ENCODE measurements at places on chromosomes 12 and 14. TPM values are rescaled to one million over a fixed set of nuclear protein-coding genes. Genes with fewer than 3 reads are reported as not detected.

The IL23A gene
- total RNA-seq = not detected

DNA sequence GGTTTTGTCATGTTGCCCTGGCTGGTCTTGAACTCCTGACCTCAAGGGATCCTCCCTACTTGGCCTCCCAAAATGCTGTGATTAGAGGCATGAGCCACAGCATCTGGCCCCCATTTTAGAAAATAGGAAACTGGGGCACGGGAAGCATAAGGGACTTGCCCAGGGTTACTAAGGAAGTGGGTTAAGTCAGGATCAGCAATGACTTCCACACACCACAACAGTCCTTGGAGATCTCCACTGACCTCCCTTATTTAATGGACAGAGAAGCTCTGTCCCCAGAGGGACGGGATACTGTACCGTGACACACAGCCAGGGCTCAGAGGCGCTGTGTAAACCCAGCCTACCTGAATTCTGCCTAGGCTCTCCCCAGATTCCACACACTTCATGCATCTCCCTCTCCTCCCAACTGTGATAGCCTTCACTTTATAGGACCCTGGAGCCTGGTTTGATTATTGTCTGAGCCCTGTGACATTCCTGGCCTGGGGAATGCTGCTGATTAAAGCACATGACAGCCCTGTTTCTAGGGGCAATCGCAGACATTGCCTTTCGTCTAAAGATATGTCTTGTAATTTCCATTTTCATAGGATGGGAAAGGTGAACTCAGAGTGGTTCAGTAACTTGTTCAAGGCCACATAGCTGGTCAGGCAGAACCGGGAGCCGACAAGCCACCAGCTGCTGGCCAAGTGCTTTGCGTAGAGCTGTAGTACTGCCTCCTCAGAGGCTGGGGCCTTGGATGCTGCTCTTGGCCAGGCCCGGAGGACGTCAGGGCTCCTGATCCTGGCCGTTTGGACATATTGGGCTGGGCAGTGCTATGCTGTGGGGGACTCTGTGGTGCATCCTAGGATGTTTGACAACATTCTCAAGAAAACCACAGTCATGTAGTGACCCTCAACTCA lies 20.8 kb downstream of the SERPINA1 start:
- DNase-seq = no peak
- no peaks in the 10 kb centered on the region for H3K36me3 ChIP-seq
- H3K4me3 ChIP-seq = no peak overlapping the region
- H3K4me1 ChIP-seq = no peaks in the 10 kb centered on the region
- H3K27me3 ChIP-seq = peaks cover 9% of the 10 kb centered on the region
- no peak overlapping the region for H3K27ac ChIP-seq

GRCh38 chr14:81276073-81277069 lies 55.6 kb upstream of the GTF2A1 start:
- H3K36me3 ChIP-seq = no peaks in the 10 kb centered on the region
- no peaks in the 10 kb centered on the region for H3K4me1 ChIP-seq
- no peak for DNase-seq
- no peaks in the 10 kb centered on the region for H3K27me3 ChIP-seq

DNA sequence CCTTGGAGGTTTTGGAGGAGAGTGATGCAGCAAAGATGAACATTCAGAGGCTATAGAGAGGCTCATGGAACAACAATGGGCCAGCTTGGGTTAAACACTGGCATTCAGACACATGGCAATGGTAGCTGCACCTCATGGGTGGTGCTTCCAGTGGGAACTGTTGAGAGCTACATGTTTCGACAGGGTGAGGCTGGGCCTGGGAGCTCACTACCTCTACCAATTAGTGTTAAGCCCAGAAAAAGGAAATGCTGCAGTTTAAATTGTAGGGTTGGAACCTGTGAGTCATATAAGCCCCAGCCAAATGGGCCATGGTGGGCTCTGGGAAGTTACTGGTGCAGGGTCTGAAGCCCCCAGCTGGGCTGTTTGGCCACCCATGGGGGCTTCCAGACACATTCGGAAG lies 279.7 kb downstream of the ZFP36L1 start:
- no peaks in the 10 kb centered on the region for H3K27me3 ChIP-seq
- no peak overlapping the region for H3K4me3 ChIP-seq
- DNase-seq = no peak
- H3K36me3 ChIP-seq = no peaks in the 10 kb centered on the region

The PLA2G1B gene
- total RNA-seq = not detected

- H3K4me3 ChIP-seq = no peak overlapping the region
- peaks cover 80% of the 10 kb centered on the region for H3K4me1 ChIP-seq
- no peaks in the 10 kb centered on the region for H3K27me3 ChIP-seq
- no peak for DNase-seq
- no peaks in the 10 kb centered on the region for H3K36me3 ChIP-seq
Observed at GRCh38 chr12:104498211-104498801, 41.6 kb downstream of the CHST11 start.

DNA sequence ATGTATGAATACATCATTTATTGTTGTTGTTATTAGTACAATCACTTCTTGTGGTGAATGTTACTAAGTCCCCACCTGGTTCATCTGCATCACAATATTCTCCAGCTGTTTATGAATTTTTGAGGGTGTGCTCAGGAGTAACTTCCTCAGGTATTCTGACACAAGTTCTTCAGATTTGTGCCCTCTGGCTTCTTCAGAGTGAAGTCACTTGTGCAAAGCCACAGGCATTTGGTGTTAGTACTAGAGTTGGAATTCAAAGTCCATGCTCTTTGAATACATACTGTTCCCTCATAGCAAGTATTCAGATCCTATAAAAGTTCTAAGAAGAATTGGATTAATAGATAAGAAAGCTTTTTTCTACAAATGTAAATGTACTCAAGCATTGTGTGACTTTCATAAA lies 150.3 kb upstream of the AVPR1A start:
- H3K36me3 ChIP-seq = no peaks in the 10 kb centered on the region
- no peak overlapping the region for H3K4me3 ChIP-seq
- no peaks in the 10 kb centered on the region for H3K27me3 ChIP-seq
- H3K4me1 ChIP-seq = no peaks in the 10 kb centered on the region
- no peak overlapping the region for H3K27ac ChIP-seq

- peak overlapping the region; percentile 75 for H3K27ac ChIP-seq
- no peaks in the 10 kb centered on the region for H3K36me3 ChIP-seq
- no peaks in the 10 kb centered on the region for H3K27me3 ChIP-seq
- H3K4me3 ChIP-seq = peak overlapping the region; percentile 59
Observed at GRCh38 chr14:105019861-105020814, 745 bp downstream of the CDCA4 start.

The LTBP2 gene
- 7.1 TPM for total RNA-seq

DNA sequence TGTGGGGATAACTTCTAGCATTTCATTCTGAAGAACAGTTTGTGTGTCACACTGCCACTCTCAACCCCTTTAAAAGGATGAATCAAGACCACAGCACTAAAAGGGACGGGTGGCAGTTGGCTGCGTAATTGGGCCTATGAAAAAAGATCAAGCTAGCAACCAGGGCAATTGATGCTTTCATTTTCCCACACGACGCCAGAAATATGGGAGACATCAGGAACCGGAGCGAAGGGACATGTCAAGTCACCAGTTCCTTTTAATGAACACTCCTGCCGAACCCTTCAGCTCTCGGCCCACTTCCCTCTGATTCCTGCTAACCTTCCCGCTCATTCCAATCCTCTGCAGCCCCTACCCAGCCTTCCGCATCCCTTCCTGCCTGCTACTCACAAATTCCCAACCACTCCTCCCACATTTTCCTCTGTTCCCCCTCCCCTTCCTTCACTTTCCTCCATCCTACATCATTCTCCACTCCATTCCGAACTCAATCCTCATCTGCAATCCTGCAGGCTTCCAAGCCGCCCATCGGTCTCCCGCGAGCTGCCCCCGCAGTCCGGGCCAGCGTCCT lies 753 bp downstream of the CSRNP2 start:
- H3K27ac ChIP-seq = peak overlapping the region; percentile 97
- H3K27me3 ChIP-seq = no peaks in the 10 kb centered on the region
- peaks cover 35% of the 10 kb centered on the region for H3K4me1 ChIP-seq
- H3K4me3 ChIP-seq = peak overlapping the region; percentile 70
- no peak for DNase-seq

GRCh38 chr12:17992002-17992656 lies 97.9 kb downstream of the RERGL start:
- no peak for DNase-seq
- H3K36me3 ChIP-seq = no peaks in the 10 kb centered on the region

The GUCY2C gene
- not detected for total RNA-seq

GRCh38 chr12:132475304-132476037 lies 14.5 kb upstream of the FBRSL1 start:
- no peak for DNase-seq
- no peaks in the 10 kb centered on the region for H3K36me3 ChIP-seq
- peaks cover 7% of the 10 kb centered on the region for H3K27me3 ChIP-seq
- H3K4me1 ChIP-seq = no peaks in the 10 kb centered on the region
- no peak overlapping the region for H3K27ac ChIP-seq

- no peaks in the 10 kb centered on the region for H3K4me1 ChIP-seq
- peaks cover 100% of the 10 kb centered on the region for H3K36me3 ChIP-seq
- H3K4me3 ChIP-seq = no peak overlapping the region
Observed at GRCh38 chr12:71636704-71637115, 26.9 kb downstream of the ZFC3H1 start.

- no peak for DNase-seq
- H3K4me3 ChIP-seq = no peak overlapping the region
- no peaks in the 10 kb centered on the region for H3K36me3 ChIP-seq
- peaks cover 19% of the 10 kb centered on the region for H3K4me1 ChIP-seq
Observed at GRCh38 chr12:57477710-57478681, 1.7 kb downstream of the ARHGAP9 start.

- peaks cover 4% of the 10 kb centered on the region for H3K27me3 ChIP-seq
- no peaks in the 10 kb centered on the region for H3K4me1 ChIP-seq
- no peaks in the 10 kb centered on the region for H3K36me3 ChIP-seq
Observed at GRCh38 chr12:109029411-109029810, 8.5 kb upstream of the SVOP start.

DNA sequence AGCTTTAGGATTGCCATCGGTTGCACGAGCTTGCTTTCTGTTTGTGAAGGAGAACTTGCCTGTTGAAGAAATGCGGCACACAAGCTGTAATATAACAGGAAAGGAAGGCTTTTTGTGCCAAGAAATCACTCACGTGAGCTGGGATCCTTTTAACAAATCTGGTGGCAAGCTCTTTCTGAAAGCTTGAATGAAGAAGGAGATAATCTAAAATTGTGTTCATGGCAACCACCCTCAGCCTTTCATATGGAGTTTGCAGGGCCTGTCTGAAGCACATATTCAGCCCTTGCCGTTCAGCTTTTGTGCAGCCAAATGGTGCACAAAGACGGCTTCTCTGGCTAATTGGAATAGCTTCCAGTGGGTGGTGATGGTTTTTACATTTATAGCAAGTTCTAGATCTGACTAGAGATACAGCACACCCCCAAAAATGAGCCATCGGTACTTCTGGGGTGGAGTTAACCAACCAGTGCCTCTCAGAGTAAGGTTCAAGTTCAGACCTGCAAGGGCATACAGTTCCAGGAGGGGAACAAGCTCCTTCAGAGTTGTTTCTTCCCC lies 107.4 kb downstream of the AEBP2 start:
- no peaks in the 10 kb centered on the region for H3K36me3 ChIP-seq
- DNase-seq = no peak
- H3K27ac ChIP-seq = peak overlapping the region; percentile 76
- H3K27me3 ChIP-seq = no peaks in the 10 kb centered on the region
- H3K4me3 ChIP-seq = peak overlapping the region; percentile 13

GRCh38 chr12:40327535-40327934 lies 102.7 kb downstream of the LRRK2 start:
- no peak overlapping the region for H3K4me3 ChIP-seq
- no peak for DNase-seq
- no peaks in the 10 kb centered on the region for H3K4me1 ChIP-seq
- peaks cover 49% of the 10 kb centered on the region for H3K36me3 ChIP-seq
- no peaks in the 10 kb centered on the region for H3K27me3 ChIP-seq
- no peak overlapping the region for H3K27ac ChIP-seq

- no peaks in the 10 kb centered on the region for H3K36me3 ChIP-seq
- no peaks in the 10 kb centered on the region for H3K4me1 ChIP-seq
- no peak overlapping the region for H3K27ac ChIP-seq
- H3K27me3 ChIP-seq = no peaks in the 10 kb centered on the region
- H3K4me3 ChIP-seq = no peak overlapping the region
Observed at GRCh38 chr12:118704527-118705241, 276.7 kb upstream of the SRRM4 start.

All from heart right ventricle (tissue), 16 donors.